ENCODE measurements at places on chromosomes 1 and 21.

DNA sequence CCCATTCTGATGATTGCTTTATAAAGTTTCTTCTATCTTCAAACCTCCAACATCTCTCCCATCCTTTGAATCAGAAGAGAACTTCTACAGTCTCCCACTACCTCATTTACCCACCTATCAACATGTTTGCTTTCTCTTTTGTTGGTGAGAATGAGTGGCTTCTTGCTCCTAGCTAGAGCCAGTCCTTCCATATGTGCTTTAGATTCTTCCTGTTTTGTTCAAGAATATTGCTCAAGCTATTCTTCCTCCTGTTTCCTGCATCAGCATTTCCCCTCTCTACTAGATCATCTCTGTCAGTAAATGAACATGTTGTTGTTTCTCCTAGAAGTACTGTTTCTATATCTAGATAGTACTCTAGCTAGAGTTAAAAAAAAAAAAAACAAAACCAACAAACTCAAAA is 6.3 kb downstream of the ATF6 start:
- DNase-seq = peak; percentile 36

DNA sequence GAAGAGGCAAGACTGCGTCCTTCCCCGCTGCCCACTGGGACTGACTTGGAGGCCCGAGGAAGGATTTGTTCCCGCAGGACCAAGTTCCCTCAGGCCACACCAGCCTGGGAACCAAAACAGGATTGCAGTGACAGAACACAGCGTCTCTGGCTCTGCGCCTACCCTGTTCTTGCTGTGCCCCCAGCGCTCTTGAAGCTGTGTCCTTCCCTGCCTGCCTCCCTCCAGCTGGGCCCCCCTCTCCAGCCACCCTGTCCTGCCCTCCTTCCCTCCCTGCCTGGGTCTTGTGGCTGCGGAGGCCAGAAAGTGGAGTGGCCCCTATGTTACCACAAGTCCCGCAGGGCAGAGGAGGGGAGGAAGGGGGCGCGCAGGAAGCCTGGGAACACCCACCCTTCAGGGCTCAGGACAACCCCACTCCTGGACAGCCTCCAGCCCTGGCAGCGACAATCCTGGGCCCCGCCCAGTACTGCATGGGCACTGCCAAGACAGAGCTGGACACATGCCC is 164.9 kb downstream of the DYRK1A start:
- DNase-seq = no peak

DNA sequence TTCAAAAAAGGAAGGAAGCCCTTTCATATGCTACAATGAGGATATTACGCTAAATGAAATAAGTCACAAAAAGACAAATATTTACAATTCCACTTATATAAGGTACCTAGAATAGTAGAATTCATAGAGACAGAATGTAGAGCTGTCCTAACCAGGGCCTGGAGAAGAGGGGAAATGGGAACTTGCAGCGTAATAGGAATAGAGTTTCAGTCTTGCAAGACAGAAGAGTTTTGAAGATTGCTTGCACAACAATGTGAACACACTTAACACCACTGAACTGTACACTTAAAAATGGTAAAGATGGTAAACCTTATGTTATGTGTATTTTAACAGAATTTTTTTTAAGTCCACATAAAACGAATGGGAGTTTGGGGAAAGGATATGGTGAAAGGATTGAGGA is 2.9 kb downstream of the CD1B start:
- DNase-seq = no peak

- no peak for DNase-seq
These were observed 2.0 kb downstream of the FCRL6 start for GRCh38 chr1:159803956-159804689.

- peak; percentile 50 for DNase-seq
These were observed 48.1 kb upstream of the WNT2B start for GRCh38 chr1:112460615-112461014.

DNA sequence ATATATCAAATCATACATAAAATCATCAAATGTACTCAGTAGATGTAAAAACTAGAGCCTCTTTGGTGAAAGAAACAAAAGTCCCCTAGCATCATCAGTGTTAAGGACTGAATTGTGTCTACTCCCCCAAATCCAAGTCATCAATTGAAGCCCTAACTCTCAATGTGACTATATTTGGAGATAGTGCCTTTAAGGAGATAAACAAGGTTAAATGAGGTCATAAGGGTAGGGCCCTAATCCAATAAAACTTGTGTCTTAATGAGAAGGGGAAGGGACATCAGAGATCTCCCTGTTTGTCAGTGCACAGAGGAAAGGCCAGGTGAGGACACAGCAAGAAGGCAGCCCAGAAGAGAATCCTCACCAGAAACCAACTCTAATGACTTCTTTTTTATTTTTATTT is 33.5 kb downstream of the USP24 start:
- no peak for DNase-seq

GRCh38 chr21:19049567-19049966 is 646.0 kb upstream of the TMPRSS15 start:
- DNase-seq = no peak

Data from iris pigment epithelial cell (primary cell).